Glutamatergic neuron (in vitro differentiated cells): ENCODE measurements at places on chromosomes 1 and 21. TPM values are rescaled to one million over a fixed set of nuclear protein-coding genes. Genes with fewer than 3 reads are reported as not detected.

Gene PPM1J
- total RNA-seq, result 0.69 TPM

Gene UBE2U
- not detected for total RNA-seq

Gene USP16
- 21.9 TPM for total RNA-seq

Gene HMCN1
- 0.93 TPM for total RNA-seq

Gene KRTAP13-2
- not detected for total RNA-seq

Gene TEDDM1
- not detected for total RNA-seq

Gene GPR52
- total RNA-seq, result 1.1 TPM

Gene GJA9
- total RNA-seq, result not detected

Gene PRR9
- total RNA-seq, result not detected

Gene SPATA17
- total RNA-seq, result 0.78 TPM

Gene FCER1A
- total RNA-seq, result not detected

Gene RLF
- total RNA-seq, result 15.0 TPM

Gene CFHR3
- total RNA-seq, result not detected

Gene B4GALT2
- 45.7 TPM for total RNA-seq

Gene MANEAL
- total RNA-seq, result 112 TPM

Gene EFNA4
- total RNA-seq, result 2.9 TPM

Gene CD160
- total RNA-seq, result not detected

Gene CENPF
- 29.3 TPM for total RNA-seq

Gene FCGR3A
- total RNA-seq, result not detected

Gene ADAMTS1
- total RNA-seq, result 1.1 TPM

Gene LRRC71
- not detected for total RNA-seq

Gene SPRR2A
- not detected for total RNA-seq

Gene FCRL5
- total RNA-seq, result not detected

Gene FUCA1
- 8.8 TPM for total RNA-seq

Gene BATF3
- 0.56 TPM for total RNA-seq

Gene FAM177B
- total RNA-seq, result not detected

Gene DYNLT5
- 1.4 TPM for total RNA-seq

Gene C1orf141
- total RNA-seq, result not detected

Gene FCRL2
- not detected for total RNA-seq

Gene PIK3C2B
- 156 TPM for total RNA-seq

Gene AMY2B
- 9.9 TPM for total RNA-seq

Gene CD5L
- total RNA-seq, result not detected

Gene AGMAT
- total RNA-seq, result 0.22 TPM

Gene JAM2
- 4.6 TPM for total RNA-seq
